GM13976 (cell line): ENCODE measurements at places on chromosomes 5 and 9.

- no peak for DNase-seq
These were observed 542 bp downstream of the GGTA1 start for GRCh38 chr9:121499177-121499426.

- DNase-seq: peak; percentile 94
These were observed 10.1 kb downstream of the EEIG1 start for GRCh38 chr9:127970401-127971313.

DNA sequence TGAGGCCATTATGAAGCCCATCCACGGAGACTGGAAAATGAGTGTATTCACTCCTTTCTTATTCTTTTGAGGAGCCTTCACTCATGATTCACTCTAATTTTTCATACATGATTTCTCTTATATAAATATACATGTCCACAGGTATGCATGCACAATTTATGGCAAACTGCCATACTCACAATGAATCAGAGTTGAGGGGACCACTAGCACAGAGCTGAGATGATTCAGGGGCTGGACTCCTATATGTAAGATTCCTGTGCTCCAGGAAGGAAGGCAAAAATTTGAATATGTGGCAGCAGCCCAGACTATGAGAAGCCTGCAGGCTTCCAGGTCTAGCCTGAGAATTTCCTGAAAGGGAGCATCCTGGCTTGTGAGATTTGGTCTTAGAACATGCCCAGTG, 484.6 kb downstream of the PRELID2 start:
- no peak for DNase-seq

DNA sequence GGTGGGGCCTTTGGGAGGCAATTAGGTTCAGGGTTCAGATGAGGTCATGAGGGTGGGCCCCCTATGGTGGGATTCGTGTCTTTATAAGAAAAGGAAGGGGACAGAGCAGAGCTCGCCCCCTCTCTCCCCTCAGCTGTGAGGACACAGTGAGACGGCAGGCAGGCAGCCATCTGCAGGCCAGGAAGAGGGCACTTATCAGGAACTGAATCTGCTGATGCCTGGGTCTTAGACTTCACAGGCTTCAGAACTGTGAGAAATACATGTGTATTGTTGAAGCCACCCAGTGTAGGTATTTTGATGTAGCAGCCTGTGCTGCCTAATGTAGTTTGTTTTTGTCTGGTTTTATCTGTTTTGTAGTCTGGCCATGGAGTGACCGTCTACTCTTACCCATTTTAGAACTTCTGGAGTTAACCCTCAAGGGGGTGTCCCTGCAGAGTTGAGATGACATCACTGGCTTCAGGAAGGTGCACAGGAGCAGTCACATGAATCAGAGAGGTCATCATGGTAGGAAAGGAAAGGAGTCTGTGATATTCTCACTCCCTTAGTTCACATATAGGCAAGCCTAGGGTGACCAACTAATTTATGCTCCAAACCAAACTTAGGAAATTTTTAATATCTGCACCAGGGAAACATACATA, 71.0 kb downstream of the LRRC70 start:
- no peak for DNase-seq

GRCh38 chr9:135480071-135480939, 723 bp downstream of the PPP1R26 start:
- peak; percentile 62 for DNase-seq

DNA sequence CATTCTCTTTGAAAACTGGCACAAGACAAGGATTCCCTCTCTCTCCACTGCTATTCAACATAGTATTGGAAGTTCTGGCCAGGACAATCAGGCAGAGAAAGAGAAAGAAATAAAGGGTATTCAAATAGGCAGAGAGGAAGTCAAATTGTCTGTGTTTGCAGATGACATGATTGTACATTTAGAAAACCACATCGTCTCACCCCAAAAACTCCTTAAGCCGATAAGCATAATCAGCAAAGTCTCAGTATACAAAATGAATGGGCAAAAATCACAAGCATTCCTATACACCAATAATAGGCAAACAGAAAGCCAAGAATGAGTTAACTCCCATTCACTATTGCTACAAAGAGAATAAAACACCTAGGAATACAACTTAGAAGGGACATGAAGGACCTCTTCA, 21.0 kb upstream of the EPB41L4A start:
- DNase-seq: no peak

GRCh38 chr9:83296123-83296522, 233.2 kb upstream of the RASEF start:
- peak; percentile 29 for DNase-seq

DNA sequence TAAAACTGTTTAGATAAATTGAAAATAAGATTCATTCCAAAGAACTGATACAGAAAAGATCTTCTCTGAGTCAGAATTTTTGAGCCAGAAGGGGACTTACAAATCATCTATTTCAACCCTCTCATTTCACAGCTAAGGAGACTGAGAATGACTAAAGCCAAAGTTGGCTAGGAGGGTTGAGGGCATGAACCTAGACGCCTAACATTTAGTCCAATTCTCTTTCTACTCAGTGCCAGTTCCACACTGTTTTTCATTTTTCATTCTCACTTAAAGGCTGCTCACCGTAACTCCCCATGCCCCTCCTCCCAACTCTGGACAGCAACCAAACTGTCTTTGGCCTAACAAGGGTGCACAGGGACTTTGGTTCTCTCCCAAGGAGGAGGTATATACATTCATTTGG, 364.0 kb downstream of the NDUFS4 start:
- no peak for DNase-seq

DNA sequence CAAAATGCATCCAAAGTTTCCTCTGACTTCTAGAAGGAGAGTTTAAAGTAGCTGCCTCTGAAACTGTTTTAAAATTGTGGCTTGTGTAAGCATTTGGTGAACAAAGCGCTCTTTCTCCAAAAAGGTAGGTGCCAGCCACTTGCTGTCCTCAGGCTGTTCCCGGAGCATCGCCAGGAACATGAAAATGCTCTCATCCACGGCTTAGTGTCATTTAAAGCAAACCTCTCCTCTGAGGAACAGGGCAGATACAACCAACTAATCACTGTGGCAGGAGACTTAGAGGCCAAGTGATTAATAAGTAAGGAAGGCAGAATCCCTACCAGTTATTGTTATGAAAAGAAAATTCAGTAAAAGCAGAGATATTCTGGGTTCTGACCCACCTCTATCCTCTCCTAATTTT, 165.6 kb downstream of the DCP2 start:
- DNase-seq: no peak

- no peak for DNase-seq
These were observed 17.0 kb upstream of the UNC5A start for GRCh38 chr5:176793343-176793699.

DNA sequence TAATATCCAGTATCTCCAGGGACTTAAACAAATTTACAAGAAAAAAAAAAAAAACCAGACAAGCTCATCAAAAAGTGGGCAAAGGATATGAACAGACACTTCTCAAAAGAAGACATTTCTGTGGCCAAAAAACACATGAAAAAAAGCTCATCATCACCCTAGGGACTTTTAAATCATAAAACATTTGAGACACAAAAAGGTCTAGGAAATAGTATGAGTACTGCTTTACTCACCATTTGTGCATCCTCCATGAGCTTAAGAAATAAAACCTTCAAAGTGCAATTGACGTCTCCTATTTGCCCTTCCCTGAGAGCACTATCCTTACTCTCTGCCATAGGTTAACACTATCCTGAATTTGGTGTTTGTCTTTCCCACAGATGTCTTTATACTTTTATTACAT, 193.7 kb upstream of the NREP start:
- DNase-seq: no peak

- no peak for DNase-seq
These were observed 80.4 kb downstream of the SLC12A2 start for GRCh38 chr5:128163991-128164390.

DNA sequence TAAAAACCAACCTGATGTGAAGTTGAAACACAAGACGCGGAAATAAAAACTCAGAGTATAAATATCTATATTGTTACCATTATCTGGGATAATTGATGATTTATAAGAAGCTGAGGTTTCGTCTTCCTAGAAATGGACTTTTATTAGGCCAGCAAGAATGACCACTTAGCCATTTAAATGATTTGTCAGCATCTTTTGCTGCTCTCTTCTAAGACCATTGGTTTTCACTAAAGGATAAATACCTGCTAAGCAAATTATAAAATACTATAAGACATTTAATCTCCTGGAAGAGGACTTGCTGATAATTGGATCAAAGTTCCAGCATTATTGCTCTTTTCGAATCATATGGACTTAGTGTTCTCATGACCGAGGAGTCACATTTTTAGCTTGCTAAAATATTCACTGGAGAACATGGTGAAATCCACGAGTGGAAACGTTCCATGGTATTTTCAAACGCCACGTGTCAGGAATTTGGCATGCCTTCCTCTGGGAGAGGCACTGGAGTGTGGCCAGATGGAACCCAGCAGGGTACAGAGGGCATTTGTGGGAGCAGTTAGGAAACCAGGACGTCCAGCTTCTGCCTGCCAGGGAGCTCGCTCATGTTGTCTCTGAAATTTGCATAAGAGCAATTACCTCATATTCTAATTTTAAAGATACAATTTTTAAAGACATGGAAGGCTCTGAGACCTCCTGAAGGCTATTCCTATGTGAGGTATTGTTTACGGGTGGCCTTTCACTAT, 43.1 kb downstream of the TNFAIP8 start:
- DNase-seq: no peak

DNA sequence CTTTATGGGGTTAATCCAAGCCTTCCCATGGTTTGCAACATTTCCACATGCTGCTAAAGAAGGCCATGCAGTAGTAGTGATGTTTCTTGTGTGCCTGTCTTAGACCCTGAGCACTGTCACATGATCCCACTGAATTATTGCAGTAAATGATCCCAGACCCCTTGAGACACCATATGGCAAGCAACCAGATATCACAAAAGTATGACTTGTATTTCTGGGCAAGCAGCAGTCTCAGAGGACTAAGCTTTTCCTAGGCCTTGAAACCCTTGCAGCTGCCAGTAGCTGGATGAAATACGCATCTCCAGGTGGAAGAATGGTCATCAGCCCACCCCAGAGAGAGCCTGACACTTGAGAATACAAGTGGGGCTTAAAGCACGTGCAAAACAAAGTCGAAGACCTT, 41.8 kb downstream of the CDO1 start:
- DNase-seq: no peak

DNA sequence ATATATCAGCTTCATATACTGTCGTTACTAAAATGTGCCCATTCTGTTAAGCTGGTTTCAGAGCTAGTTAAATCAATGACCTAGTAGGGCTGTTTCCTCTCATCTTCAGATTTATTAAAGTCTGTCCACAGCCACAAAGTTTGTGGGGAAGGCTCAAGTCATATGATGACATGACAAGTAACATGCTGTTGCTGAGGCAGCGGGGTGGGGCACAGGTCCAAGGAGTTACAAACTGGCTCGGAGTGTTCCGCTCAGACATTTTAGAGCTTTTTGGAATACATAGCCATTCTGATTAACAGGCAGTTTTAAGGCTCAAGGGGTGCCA, 2.7 kb upstream of the ANP32B start:
- no peak for DNase-seq
